PC-3 (cell line): ENCODE measurements at places on chromosomes 3 and 15. TPM values are rescaled to one million over a fixed set of nuclear protein-coding genes. Genes with fewer than 3 reads are reported as not detected.
A peak's percentile ranks its signal among the peaks of the same experiment; 100 is the strongest.

- no peak for DNase-seq
- H3K27ac ChIP-seq = no peak overlapping the region
- no peaks in the 10 kb centered on the region for H3K4me1 ChIP-seq
- H3K36me3 ChIP-seq = no peaks in the 10 kb centered on the region
- H3K4me3 ChIP-seq = no peak overlapping the region
Observed at GRCh38 chr15:68010361-68011153, 43.6 kb upstream of the PIAS1 start.

GRCh38 chr3:68033867-68034266 lies 379.5 kb upstream of the SUCLG2 start:
- no peak overlapping the region for H3K4me3 ChIP-seq
- no peak for DNase-seq
- no peak overlapping the region for H3K27ac ChIP-seq
- no peaks in the 10 kb centered on the region for H3K4me1 ChIP-seq
- 0 out of 2 replicates have a peak, but pooled peaks cover 3% of the 10 kb centered on the region for H3K27me3 ChIP-seq

- peak overlapping the region; percentile 39 for H3K27ac ChIP-seq
- no peaks in the 10 kb centered on the region for H3K36me3 ChIP-seq
- H3K4me3 ChIP-seq = no peak overlapping the region
- peak; percentile 47 for DNase-seq
Observed at GRCh38 chr3:133991637-133992036, 38.1 kb downstream of the SLCO2A1 start.

The GLCE gene
- total RNA-seq = 11.1 and 15.4 TPM in 2 replicates

The DZIP3 gene
- 5.1 and 7.3 TPM in 2 replicates for total RNA-seq
